ENCODE measurements at places on chromosomes 6 and 20. TPM values are rescaled to one million over a fixed set of nuclear protein-coding genes. Genes with fewer than 3 reads are reported as not detected.

The PSMA7 gene
- 196 TPM for total RNA-seq

The CRISP2 gene
- total RNA-seq = not detected

The CFB gene
- total RNA-seq = 49.7 TPM

The PGC gene
- not detected for total RNA-seq

The PLEKHG1 gene
- total RNA-seq = 0.59 TPM

The PTCRA gene
- not detected for total RNA-seq

The CLPSL2 gene
- not detected for total RNA-seq

The OR5V1 gene
- not detected for total RNA-seq

The LY6G5C gene
- 0.85 TPM for total RNA-seq

The SEC23B gene
- total RNA-seq = 67.4 TPM

The BAG2 gene
- total RNA-seq = 16.6 TPM

The RAET1E gene
- 0.17 TPM for total RNA-seq

The MACROD2 gene
- 0.85 TPM for total RNA-seq

The ELOVL2 gene
- total RNA-seq = 0.85 TPM

The PI16 gene
- total RNA-seq = 1.8 TPM

The IL17F gene
- total RNA-seq = not detected

The LIME1 gene
- total RNA-seq = 5.2 TPM

The NDUFAF5 gene
- 8.5 TPM for total RNA-seq

The MTFR2 gene
- total RNA-seq = 0.33 TPM

The DNMT3B gene
- total RNA-seq = 2.2 TPM

The PDYN gene
- not detected for total RNA-seq

The COL9A1 gene
- total RNA-seq = not detected

The RHAG gene
- not detected for total RNA-seq

The ASIP gene
- not detected for total RNA-seq

The CRISP1 gene
- not detected for total RNA-seq

The TBXT gene
- total RNA-seq = not detected

The GPR63 gene
- 0.20 TPM for total RNA-seq

The AMD1 gene
- total RNA-seq = 39.8 TPM

The ZCCHC3 gene
- 10.0 TPM for total RNA-seq

The SLC26A8 gene
- 0.07 TPM for total RNA-seq

The IL17A gene
- total RNA-seq = not detected

The CYP39A1 gene
- 0.78 TPM for total RNA-seq

The MLN gene
- total RNA-seq = not detected

The ZNF311 gene
- 0.99 TPM for total RNA-seq

The MYCT1 gene
- 6.0 TPM for total RNA-seq

The PPP1R3G gene
- 3.0 TPM for total RNA-seq

The OR2B2 gene
- total RNA-seq = not detected

The HCK gene
- not detected for total RNA-seq

The SLC17A9 gene
- total RNA-seq = 25.4 TPM

The KCNB1 gene
- total RNA-seq = 0.07 TPM

The LY6G6F gene
- total RNA-seq = not detected

The ULBP1 gene
- 0.17 TPM for total RNA-seq

The GPR6 gene
- not detected for total RNA-seq

The GMPR gene
- 11.6 TPM for total RNA-seq

The DEFB132 gene
- not detected for total RNA-seq

The RRAGD gene
- total RNA-seq = 3.8 TPM

The EFCAB8 gene
- 0.33 TPM for total RNA-seq

The C6orf62 gene
- 169 TPM for total RNA-seq

The ACSS1 gene
- total RNA-seq = 1.7 TPM

The OR2H1 gene
- not detected for total RNA-seq

The NUP153 gene
- total RNA-seq = 24.7 TPM

The C20orf202 gene
- total RNA-seq = 0.07 TPM

The NRSN1 gene
- not detected for total RNA-seq
